ENCODE measurements at places on chromosomes 2 and 18. TPM values are rescaled to one million over a fixed set of nuclear protein-coding genes. Genes with fewer than 3 reads are reported as not detected.

BCL11A gene
- total RNA-seq = under 0.01 TPM

TLX2 gene
- not detected for total RNA-seq

DNA sequence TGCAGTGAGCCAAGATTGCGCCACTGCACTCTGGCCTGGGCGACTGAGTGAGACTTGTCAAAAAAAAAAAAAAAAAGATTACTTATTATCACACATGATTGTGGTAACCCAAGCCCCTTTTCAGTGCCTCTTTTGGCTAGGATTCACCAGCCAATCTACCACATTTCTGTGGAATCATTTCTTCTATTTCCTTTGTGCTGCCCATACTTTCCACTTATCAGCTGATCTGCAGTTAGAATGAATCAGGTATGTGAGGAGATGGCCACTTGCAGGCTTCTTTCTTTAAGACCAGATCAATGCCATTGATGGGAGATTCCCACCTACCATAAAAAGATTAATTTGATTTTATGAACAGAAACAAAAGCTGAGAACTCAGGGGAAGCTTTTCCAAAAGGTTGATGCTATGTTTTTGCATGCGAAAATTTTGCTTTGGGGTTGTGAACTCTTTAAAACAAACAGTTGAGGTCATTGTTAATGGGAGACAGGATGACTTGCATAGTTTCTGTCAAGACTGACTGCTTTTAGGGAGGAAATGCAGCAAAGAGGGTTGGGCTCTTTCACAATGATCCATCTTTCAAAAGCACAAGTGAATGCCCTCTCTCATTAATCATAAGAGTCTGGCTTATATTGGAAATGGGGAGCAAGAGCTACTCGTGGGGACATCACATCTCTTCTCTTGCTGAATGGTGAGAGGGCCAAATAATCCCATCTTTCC lies 66.9 kb upstream of the CYP26B1 start:
- DNase-seq = peak; percentile 86

GRCh38 chr2:38509314-38509946 lies 93.3 kb downstream of the HNRNPLL start:
- peak; percentile 83 for DNase-seq

BIN1 gene
- total RNA-seq = 119 TPM

ATL2 gene
- 62.1 TPM for total RNA-seq

- DNase-seq = no peak
These were observed 14.7 kb downstream of the AGAP1 start for GRCh38 chr2:235508371-235509160.

DNA sequence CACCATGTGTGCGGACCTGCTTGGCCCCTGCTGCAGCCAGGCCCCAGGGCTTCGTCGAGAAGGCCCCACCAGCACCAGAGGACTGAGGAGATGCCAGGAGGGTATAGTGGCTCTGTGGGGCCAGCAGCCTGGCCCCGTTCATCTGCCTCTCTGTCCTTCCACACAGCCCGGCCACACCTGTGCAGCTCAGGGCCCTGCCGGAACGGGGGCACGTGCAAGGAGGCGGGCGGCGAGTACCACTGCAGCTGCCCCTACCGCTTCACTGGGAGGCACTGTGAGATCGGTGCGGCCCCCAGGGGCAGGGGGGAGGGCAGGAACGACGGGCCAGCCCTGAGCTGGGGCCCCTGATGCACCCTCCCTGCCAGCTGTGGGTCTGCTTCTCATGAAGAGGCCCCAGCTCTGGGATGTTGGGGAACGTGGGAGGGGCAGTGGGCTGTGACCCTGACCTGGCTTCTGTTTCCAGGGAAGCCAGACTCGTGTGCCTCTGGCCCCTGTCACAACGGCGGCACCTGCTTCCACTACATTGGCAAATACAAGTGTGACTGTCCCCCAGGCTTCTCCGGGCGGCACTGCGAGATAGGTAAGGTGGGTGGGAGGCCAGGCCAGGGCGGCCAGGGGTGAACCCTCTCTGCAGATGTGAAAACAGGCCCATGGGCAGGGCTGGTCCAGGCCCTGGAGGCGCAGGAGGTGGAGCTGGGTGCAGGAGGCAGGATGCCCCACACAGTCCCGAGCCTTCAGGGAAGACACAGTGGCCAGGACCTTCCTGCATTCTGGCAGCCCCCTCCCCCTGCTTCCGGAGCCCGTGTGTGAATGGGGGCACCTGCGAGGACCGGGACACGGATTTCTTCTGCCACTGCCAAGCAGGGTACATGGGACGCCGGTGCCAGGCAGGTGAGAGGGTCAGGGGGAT lies 50.3 kb downstream of the MTERF4 start:
- no peak for DNase-seq

MALT1 gene
- total RNA-seq = 18.0 TPM

- no peak for DNase-seq
These were observed 97.4 kb downstream of the ANKRD36 start for GRCh38 chr2:97210325-97210724.
